Activated T-helper 2 cell treated with anti-CD3 and anti-CD28 coated beads, Interferon-gamma antibody, Interleukin-2, Interleukin-4, amounts not matched to agents 10 μg/mL and 5 μg/mL and 100 μg/mL, durations not matched to agents 14 hours and 24 hours and 36 hours (primary cell): ENCODE measurements at places on chromosomes 7 and 10. TPM values are rescaled to one million over a fixed set of nuclear protein-coding genes. Genes with fewer than 3 reads are reported as not detected.
A peak's percentile ranks its signal among the peaks of the same experiment; 100 is the strongest.

- no peak overlapping the region for H3K27ac ChIP-seq
- no peak for DNase-seq
- H3K36me3 ChIP-seq: no peaks in the 10 kb centered on the region
- H3K4me3 ChIP-seq: no peak overlapping the region
Measured at GRCh38 chr10:54985732-54986131, 184.7 kb upstream of the PCDH15 start.

GRCh38 chr7:28747854-28748253 is 210.3 kb downstream of the TRIL start:
- no peaks in the 10 kb centered on the region for H3K4me1 ChIP-seq
- H3K27me3 ChIP-seq: no peaks in the 10 kb centered on the region
- no peaks in the 10 kb centered on the region for H3K36me3 ChIP-seq
- DNase-seq: no peak
- H3K4me3 ChIP-seq: no peak overlapping the region

GRCh38 chr10:109403551-109403950 is 519.8 kb downstream of the XPNPEP1 start:
- H3K36me3 ChIP-seq: no peaks in the 10 kb centered on the region
- no peaks in the 10 kb centered on the region for H3K27me3 ChIP-seq
- no peak overlapping the region for H3K4me3 ChIP-seq
- no peaks in the 10 kb centered on the region for H3K4me1 ChIP-seq

GRCh38 chr7:38880454-38880853 is 28.5 kb downstream of the VPS41 start:
- DNase-seq: no peak
- H3K36me3 ChIP-seq: peaks cover 27% of the 10 kb centered on the region
- H3K27ac ChIP-seq: no peak overlapping the region
- peaks cover 24% of the 10 kb centered on the region for H3K4me1 ChIP-seq

Gene OGDH
- 105 and 109 TPM in 2 replicates for total RNA-seq

DNA sequence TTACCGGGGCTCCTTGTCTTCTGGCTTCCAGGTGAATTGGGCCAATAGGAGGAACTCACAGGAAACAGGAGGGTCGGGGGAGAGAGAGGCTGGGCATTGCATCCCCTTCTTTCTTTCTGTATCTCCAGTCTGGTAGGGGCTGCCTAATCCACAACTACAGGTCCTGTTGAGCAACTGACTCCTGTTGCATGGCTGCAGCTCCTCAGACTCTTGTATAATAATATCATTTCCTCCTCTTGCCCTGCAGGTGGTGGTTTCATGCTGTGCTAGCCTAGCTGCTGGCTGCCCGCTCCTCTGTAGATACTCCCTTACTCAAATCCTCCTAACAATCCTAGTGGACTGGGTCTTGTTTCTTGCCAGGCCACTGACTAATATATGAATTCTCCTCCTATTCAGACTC is 276.5 kb upstream of the SMIM30 start:
- no peaks in the 10 kb centered on the region for H3K4me1 ChIP-seq
- no peaks in the 10 kb centered on the region for H3K36me3 ChIP-seq
- no peak overlapping the region for H3K4me3 ChIP-seq
- no peak for DNase-seq

Gene H2BK1
- total RNA-seq: not detected in 2 replicates

DNA sequence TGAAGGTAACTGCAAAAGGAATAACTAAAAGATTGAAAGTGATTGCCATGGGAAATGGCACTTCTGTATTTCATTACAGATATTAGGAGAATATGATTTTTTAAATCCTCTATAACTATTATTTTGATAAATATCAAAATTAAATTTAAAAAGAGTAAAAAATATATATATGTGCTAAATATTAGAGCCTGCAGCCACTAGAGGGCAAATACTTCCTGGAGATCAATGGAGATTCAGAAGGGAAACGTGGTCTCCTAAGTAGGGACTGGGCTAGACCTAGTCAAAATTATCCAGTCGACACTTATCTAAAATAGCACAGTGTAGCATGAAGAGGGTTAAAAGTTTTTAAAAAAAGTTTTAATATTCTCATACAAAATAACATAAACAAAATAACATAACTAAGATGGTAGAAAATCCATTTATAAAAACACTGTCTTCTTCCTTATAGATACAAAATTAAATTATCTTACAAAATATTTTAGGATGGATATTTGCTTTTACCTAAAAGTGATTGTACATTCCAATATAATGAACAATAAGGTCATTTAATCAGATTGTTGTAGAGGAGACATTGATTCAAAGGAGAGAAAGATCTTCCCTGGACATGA is 434.3 kb downstream of the MDFIC start:
- no peak overlapping the region for H3K27ac ChIP-seq
- no peak overlapping the region for H3K4me3 ChIP-seq
- no peak for DNase-seq
- H3K36me3 ChIP-seq: no peaks in the 10 kb centered on the region

DNA sequence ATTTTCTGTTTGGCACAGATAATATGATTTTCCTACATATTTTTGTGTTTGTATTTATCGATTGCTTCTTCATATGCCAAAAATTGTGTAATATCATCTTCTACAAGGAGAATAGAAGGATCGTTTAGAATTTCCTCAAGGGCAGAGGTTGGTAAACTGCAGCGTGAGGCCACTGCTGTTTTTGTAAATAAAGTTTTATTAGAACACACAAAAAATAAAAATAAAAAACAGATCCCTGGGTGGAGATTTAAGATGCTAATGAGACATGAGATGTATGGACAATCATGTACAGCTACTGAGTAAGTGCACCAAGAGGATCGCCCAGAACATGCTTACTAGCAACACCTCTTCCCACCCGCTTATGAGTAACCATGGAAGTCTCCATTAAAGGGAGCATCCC is 9.6 kb downstream of the LYZL2 start:
- H3K27ac ChIP-seq: no peak overlapping the region
- DNase-seq: no peak
- no peaks in the 10 kb centered on the region for H3K36me3 ChIP-seq
- H3K4me3 ChIP-seq: no peak overlapping the region
- H3K4me1 ChIP-seq: no peaks in the 10 kb centered on the region
- peaks cover 23% of the 10 kb centered on the region for H3K27me3 ChIP-seq

DNA sequence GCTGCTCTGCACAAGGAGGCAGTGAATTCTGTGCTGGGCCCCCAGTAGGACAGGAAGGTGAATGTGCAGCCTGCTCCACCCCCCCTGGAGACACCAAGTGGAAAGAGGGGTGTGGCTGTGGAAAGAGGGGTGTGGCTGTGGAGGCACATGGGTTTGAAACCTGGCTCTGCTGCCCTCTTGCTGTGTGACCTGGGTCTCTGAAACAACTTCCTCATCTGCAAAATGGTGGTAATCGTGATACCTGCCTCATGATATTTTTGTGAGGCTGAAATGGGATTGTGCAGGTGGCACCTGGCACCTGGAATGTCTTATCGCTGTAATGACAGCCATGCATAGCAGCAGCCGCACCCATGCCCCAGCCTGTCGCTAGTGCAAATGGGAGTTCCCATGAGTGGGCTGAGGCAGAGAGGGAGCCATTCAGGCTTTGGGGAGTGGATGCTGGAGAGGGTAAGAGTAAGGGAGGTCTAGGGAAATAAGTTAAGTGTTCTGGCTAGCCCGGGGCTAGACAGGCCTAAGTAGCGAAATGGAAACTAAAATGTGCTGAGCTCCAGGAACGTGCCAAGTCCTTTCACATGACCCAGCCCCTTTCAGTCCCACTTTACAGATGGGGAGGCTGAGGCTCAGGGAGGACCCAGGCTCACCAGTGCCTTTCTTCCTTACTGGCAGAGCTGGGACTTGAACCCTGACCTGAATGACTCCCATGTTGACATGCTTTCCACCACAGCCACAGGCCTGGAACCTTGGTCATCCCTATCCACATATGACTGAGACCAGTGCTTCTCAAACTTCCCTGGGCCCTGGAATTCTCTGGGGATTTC is 35.0 kb downstream of the C10orf105 start:
- H3K4me1 ChIP-seq: peaks cover 2% of the 10 kb centered on the region
- DNase-seq: no peak
- no peaks in the 10 kb centered on the region for H3K27me3 ChIP-seq
- H3K4me3 ChIP-seq: no peak overlapping the region

- H3K36me3 ChIP-seq: peaks cover 26% of the 10 kb centered on the region
- peak overlapping the region; percentile 48 for H3K27ac ChIP-seq
- DNase-seq: no peak
- H3K27me3 ChIP-seq: no peaks in the 10 kb centered on the region
- no peak overlapping the region for H3K4me3 ChIP-seq
Measured at GRCh38 chr7:114821030-114821900, 100.6 kb upstream of the MDFIC start.

GRCh38 chr10:65808687-65809333 is 1117.0 kb upstream of the LRRTM3 start:
- DNase-seq: no peak
- no peaks in the 10 kb centered on the region for H3K4me1 ChIP-seq
- no peak overlapping the region for H3K27ac ChIP-seq
- H3K27me3 ChIP-seq: no peaks in the 10 kb centered on the region
- H3K36me3 ChIP-seq: no peaks in the 10 kb centered on the region

Gene PKD2L1
- total RNA-seq: not detected in 2 replicates

Gene THSD7A
- not detected in 2 replicates for total RNA-seq

GRCh38 chr10:95562341-95562965 is 1.3 kb upstream of the SORBS1 start:
- peaks cover 54% of the 10 kb centered on the region for H3K27me3 ChIP-seq
- no peak overlapping the region for H3K27ac ChIP-seq
- H3K4me3 ChIP-seq: no peak overlapping the region
- no peaks in the 10 kb centered on the region for H3K36me3 ChIP-seq
- no peak for DNase-seq

DNA sequence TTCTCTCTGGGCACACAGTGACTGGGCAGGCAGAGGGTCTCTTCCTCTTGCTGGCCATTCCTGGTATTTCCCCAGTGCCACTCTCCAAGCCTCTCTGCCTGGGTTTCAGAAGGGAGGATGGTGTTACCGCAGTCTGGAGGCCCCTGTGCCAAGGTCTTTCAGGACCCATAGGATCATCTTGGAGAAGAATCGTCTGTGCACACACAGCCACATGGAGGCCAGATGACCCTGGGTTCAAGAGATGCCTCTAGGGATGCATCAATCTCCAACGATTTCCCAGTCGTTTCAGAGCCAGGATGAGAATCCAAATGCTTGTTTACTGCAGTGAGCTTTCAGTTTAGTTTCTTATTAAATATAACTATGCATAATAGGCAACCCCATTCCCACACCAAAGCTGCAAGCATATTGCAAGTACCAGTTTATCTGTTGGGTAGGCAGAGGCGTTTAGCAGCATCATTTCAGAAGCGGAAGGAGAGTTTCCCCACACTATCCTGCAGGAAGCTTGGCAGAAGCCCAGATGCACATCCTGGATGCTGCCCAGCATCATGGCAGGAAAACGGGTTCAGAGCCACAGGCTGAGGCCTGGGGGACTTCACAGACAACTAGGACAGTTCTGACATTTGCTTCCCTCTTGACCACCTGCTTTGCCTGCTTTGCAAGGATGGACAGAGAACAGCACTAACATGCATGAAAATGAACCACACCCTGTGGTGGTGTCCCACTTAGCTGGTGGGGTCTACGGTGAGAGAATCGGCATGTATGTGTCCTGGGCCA is 134.7 kb upstream of the FAM20C start:
- DNase-seq: no peak
- H3K27me3 ChIP-seq: no peaks in the 10 kb centered on the region
- H3K36me3 ChIP-seq: no peaks in the 10 kb centered on the region
- H3K4me1 ChIP-seq: no peaks in the 10 kb centered on the region
- H3K27ac ChIP-seq: no peak overlapping the region

GRCh38 chr7:27992755-27993493 is 187.7 kb downstream of the JAZF1 start:
- no peak overlapping the region for H3K4me3 ChIP-seq
- no peaks in the 10 kb centered on the region for H3K36me3 ChIP-seq
- peaks cover 17% of the 10 kb centered on the region for H3K27me3 ChIP-seq
- H3K4me1 ChIP-seq: peaks cover 3% of the 10 kb centered on the region
- H3K27ac ChIP-seq: no peak overlapping the region
- DNase-seq: no peak

Gene ACADSB
- total RNA-seq: 21.4 and 23.3 TPM in 2 replicates

- peaks cover 22% of the 10 kb centered on the region for H3K27me3 ChIP-seq
- no peak for DNase-seq
- H3K4me1 ChIP-seq: no peaks in the 10 kb centered on the region
- no peak overlapping the region for H3K27ac ChIP-seq
- H3K4me3 ChIP-seq: no peak overlapping the region
- H3K36me3 ChIP-seq: peaks cover 7% of the 10 kb centered on the region
Measured at GRCh38 chr7:128190051-128190647, 50.9 kb upstream of the LEP start.

GRCh38 chr10:32205670-32206069 is 141.3 kb downstream of the EPC1 start:
- no peak overlapping the region for H3K4me3 ChIP-seq
- H3K27ac ChIP-seq: no peak overlapping the region
- no peaks in the 10 kb centered on the region for H3K36me3 ChIP-seq
- peaks cover 2% of the 10 kb centered on the region for H3K4me1 ChIP-seq
- no peak for DNase-seq

DNA sequence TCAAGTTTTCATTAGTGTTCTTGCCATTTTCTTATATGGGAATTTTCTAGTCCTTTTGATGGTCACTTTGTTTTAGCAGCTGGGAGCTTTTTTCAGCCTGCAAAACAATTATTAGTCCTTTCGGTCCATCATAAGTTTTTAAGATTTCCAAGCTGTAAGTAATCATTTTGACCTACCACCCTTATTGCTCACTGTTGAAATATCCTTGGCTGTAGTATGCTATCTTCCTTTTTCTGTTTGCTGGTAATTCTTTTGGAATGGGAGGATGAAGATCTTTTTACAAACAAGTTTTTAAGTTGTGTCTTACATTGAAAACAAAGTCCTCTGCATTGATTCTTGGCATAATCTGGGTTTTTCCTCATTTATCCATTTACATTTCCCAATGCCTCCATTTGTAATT is 24.0 kb downstream of the BZW2 start:
- no peak for DNase-seq
- peaks cover 20% of the 10 kb centered on the region for H3K4me1 ChIP-seq
- H3K27me3 ChIP-seq: no peaks in the 10 kb centered on the region
- H3K4me3 ChIP-seq: no peak overlapping the region

- no peak overlapping the region for H3K4me3 ChIP-seq
- H3K27me3 ChIP-seq: peaks cover 30% of the 10 kb centered on the region
- no peak overlapping the region for H3K27ac ChIP-seq
- DNase-seq: no peak
- peaks cover 3% of the 10 kb centered on the region for H3K4me1 ChIP-seq
Measured at GRCh38 chr10:63689768-63690167, 168.6 kb downstream of the REEP3 start.

Gene GIMAP1
- total RNA-seq: 3.9 and 4.5 TPM in 2 replicates

Gene MSMB
- total RNA-seq: not detected in 2 replicates

Gene SLC29A4
- 0.73 and 1.7 TPM in 2 replicates for total RNA-seq

DNA sequence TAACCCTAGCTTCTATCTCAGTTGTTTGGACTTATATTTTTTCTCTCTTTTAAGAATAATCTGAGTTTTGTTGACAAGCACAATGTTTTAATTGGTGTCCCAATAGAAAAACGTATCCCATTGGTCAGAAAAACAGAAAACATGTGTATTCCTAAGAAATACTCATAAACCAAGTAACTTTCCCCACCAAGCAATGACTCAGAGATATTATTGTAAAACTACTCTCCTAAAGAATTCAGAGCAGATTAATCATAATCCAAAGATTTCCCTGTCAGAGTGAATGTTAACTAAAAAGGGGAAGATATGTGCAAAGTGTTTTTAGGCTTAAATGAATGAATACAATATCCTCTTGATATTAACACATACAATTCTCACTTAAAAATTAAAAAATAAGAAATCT is 29.4 kb upstream of the MBL2 start:
- no peaks in the 10 kb centered on the region for H3K4me1 ChIP-seq
- no peak for DNase-seq
- H3K27ac ChIP-seq: no peak overlapping the region
- no peaks in the 10 kb centered on the region for H3K36me3 ChIP-seq
- H3K4me3 ChIP-seq: no peak overlapping the region
- H3K27me3 ChIP-seq: no peaks in the 10 kb centered on the region
